EH (cell line): ENCODE measurements at places on chromosomes 11 and 22.
A peak's percentile ranks its signal among the peaks of the same experiment; 100 is the strongest.

- DNase-seq: no peak
Observed at GRCh38 chr11:63417174-63417852, 47.7 kb downstream of the SLC22A9 start.

- DNase-seq: peak; percentile 50
Observed at GRCh38 chr11:120208001-120208441, 2.8 kb upstream of the OAF start.

DNA sequence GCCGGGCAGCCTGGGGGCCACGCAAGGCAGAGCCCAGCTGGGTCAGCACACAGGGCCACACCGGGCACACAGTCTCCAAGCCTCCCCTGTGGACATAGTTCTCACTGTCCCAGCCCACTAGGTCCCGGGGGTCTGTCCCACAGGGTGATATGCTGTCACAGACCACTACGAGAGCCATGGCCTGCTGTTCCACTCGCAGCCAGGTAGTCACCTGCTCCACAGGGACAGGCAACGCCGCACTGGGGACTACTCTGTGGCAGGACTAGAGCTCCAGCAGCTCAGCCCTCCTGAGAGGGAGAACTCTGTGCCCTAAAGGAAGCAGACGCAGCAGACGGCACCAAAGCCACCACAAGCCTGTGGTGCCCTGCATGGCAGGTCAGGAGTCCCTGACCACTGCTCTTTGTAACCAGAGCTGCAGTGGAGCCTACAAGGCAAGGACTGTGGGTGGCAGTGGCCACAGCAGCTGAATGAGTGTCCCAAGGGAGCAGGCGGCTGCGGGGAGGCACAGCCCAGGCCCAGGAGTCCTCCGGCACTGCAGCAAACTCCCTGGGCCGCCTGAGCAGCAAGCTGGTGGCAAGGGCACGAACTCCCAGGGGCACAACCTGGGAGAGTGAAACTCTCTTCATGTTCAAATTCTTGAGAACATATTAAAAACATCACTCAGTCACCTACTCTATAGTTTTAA lies 171.2 kb upstream of the GRK3 start:
- DNase-seq: no peak

DNA sequence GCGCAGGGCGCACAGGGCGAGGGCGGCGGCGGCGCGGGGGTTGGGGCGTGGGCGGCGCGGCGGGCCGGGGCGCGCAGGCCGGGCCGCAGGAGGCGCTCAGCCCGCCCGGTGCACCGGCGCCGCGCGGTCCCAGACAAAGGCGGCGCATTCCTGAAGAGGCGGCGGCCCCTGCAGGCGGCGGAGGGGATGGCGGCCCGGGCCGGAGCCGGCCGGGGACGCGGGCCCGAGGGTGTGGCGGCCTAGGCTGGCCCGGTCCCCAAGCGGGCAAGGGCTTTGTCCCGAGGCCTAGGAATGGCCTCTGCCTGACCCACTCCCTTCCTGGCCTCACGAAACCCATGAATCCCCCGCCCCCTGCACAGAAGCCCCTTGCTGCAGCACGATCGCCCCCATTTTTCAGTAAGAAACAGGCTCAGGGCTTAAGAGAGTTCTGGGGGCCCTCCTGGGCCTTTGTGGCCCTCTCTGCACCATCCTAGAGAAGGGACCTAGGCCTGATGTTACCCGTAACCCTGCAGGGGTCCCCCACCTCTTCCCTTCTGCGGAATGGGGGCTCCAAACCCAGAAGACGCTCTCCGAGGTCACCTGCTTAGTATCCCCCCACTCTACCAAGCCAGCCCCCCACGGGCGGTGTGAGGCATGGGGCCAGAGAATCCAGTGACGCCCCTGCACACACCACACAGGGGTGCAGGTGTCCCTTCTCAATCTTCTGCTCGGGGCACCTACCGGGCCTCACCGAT lies at the start of gene RTN4R:
TSS of gene RTN4R (minus strand) at position 40 of the 734 bp plus-strand sequence. CDS start 226 bp downstream, outside the sequence.
- peak; percentile 57 for DNase-seq

GRCh38 chr11:60918251-60918938 lies 4.4 kb downstream of the TMEM109 start:
- DNase-seq: no peak

DNA sequence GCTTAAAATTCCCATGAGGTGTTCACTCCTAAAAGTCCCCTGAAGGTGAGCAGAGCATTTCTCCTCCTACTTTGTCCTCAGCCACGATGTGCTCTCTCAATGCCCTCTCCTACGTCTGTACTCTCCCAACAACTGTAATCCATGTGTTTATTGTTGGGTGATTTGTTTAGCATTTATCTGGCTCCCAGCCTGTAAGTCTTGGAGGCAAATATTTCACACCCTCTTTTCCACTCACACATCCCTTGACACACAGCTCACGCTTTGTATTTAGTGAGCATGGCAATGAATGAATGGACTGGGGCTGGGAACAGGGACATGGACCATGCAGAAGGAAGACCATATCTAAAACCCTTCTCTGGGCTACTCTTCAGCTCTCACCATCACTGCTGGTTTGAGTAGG lies 22.6 kb downstream of the HTR3A start:
- no peak for DNase-seq

- no peak for DNase-seq
Observed at GRCh38 chr11:34359548-34359891, 1.7 kb upstream of the ABTB2 start.

- peak; percentile 57 for DNase-seq
Observed at GRCh38 chr11:64241491-64242374, 838 bp downstream of the FKBP2 start.

DNA sequence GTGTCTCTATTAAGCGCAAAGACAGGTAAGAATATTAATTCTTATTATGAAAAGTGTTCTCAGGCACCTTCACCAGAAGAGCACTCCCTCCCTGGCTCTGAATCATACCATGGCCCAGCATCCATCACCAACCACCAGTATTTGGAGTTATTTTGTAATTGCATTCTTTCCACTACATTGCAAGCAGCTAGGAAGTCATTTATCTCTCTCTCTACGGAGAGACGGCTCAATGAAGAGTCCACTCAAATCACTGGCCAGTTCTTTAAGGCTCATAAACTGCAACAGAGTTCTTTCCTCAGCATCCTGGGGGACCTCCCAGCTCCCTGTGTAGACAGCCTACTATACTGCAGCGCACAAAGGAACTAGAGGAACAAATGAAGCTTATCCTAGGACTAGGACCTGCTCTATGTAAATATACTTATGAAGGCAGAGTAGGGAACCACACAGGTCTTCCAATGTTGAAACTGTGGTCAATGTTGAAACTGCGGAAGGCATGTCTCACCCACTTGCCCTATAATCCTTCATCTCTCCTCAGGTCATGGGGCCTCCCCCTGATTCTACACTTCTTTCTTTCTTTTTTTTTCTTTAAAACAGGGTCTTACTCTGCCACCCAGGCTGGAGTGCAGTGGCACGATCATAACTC lies 63.4 kb downstream of the AAMDC start:
- peak; percentile 76 for DNase-seq

- no peak for DNase-seq
Observed at GRCh38 chr11:11884774-11885481, 43.2 kb downstream of the USP47 start.
